Cerebellar nuclear complex (tissue), 1 donor: ENCODE measurements at places on chromosomes 13 and 19.
A peak's percentile ranks its signal among the peaks of the same experiment; 100 is the strongest.

GRCh38 chr13:79549355-79550106 lies 68.6 kb downstream of the NDFIP2 start:
- DNase-seq: no peak

GRCh38 chr13:108158746-108159145 lies 56.6 kb downstream of the LIG4 start:
- no peak for DNase-seq

DNA sequence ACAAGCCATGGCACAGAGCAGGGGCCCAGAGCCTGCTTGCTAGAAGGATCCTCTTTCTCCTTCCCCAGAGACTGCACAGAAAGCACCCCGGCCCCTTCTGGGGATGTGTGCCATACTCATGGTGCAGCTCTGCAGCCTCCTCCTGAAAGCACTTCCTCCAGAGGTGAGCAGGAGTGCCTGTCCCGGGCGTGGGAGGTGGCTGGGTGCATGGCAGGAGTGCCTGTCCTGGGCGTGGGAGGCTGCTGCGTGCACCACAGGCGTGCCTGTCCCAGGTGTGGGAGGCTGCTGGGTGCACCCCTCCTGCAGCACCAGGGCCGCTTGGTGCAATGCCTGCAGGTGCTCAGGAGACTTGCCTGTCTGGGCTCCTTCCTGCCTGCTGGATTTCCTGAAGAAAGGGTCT lies 913.3 kb downstream of the UQCRFS1 start:
- DNase-seq: no peak

- DNase-seq: no peak
Measured at GRCh38 chr13:22903925-22904324, 276.9 kb upstream of the SGCG start.

DNA sequence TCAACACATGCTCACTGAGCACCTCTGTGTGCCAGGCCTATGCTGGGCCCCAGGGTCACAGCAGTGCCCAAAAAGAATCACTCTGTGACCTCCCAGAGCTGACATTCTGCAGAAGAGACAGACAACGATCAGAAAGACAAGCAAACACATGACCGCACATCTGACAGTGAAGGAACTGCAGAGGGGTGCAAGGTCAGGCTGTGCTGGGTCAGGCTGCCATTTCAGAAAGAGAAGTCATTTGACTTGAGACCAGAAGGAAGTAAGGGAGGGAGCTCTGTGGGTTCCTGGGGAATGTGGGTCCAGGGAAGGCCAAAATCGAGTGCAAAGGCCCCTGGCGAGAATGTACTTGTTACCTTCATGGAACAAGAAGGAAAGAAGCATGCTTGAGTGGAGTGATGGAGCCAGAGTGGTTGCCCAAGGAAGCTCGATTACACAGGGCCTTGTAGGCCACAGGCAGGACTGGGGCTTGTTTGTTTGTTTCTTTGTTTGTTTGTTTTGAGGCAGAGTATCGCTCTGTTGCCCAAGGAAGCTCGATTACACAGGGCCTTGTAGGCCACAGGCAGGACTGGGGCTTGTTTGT lies 11.4 kb upstream of the CD22 start:
- DNase-seq: no peak

DNA sequence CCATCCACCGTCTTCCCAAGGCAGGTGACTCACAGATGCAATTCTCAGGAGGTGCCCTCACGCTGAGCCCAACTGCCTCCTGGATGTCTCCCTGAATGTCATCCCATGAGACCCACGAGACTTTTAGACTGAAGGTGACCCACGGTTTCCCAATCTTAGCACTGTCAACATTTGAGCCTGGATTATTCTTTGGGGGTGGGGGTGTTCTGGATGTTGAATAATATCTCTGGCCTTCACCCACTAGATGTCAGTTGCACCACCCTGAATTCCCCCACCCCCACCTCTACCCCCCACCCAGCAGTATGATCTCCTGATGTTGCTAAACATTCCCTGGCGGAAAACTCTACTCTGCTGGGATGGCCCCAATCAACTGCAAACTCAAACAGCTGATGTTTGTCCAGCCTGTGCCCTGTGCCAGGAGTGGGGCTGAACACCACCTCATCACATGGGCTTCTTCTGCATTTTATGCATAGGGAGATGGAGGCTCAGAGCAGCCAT lies 2.2 kb upstream of the CYP4F22 start:
- no peak for DNase-seq

- no peak for DNase-seq
Measured at GRCh38 chr19:45254044-45254531, 3.0 kb downstream of the MARK4 start.

- no peak for DNase-seq
Measured at GRCh38 chr19:1238369-1239303, 831 bp upstream of the CBARP start.

- peak; percentile 70 for DNase-seq
Measured at GRCh38 chr19:48510421-48511268, 990 bp downstream of the LMTK3 start.
